ENCODE measurements at places on chromosomes 4 and X. TPM values are rescaled to one million over a fixed set of nuclear protein-coding genes. Genes with fewer than 3 reads are reported as not detected.

- no peak for DNase-seq
These were observed 64.0 kb upstream of the ACSL1 start for GRCh38 chr4:184889666-184890335.

DNA sequence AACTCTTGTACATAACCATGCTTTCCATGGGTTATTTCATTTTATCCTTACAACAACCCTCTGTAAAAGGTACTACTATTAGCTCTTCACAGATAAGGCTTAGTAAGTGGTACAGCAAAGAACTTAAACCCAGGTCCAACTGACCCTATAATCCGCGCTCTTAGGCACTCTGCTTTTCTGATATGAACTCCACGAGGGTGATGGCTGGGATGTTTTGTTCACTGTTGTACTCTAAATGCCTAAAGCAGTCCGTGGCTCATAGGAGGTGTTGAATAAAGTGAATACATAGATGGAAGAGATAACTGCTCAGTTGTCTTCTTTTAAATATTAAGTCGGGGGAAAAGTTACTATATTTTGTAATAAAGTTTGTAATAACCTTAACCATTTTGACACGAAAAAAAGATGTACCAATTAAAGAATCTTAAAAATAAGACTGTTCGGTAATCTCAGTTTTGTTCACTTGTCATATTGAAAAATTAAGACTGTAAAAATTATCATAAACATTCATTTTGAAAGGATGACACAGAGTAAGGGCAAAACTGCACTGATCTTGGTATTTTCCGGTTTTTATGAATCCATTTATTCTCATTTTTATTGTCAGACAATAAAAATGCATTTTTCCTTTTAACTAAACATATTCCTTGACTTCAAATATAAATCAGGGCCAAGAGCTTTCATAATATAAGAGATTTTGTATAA, 166.5 kb downstream of the FBXW7 start:
- no peak for DNase-seq

GRCh38 chr4:188127214-188127874, 11.9 kb upstream of the TRIML1 start:
- DNase-seq, result no peak

DNA sequence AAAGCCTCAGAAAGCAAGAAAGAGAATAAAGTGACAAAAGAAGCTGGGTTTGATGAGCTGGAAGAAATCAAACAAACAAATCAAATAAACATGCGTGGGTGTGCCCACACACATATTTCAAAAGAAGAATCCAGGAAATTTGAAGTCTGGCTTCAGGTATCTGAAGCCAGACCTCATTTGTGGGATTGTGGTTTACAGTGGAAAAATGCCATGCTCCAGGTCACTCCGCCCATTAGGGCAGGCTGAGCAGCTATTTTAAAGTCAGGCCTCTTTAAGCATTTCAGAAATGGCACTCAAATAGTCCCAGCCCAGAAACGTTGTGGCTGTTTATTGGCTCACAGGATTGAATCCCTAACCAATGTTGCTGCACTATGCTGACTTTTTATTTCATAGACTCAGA, 226.1 kb upstream of the F9 start:
- DNase-seq, result no peak

DNA sequence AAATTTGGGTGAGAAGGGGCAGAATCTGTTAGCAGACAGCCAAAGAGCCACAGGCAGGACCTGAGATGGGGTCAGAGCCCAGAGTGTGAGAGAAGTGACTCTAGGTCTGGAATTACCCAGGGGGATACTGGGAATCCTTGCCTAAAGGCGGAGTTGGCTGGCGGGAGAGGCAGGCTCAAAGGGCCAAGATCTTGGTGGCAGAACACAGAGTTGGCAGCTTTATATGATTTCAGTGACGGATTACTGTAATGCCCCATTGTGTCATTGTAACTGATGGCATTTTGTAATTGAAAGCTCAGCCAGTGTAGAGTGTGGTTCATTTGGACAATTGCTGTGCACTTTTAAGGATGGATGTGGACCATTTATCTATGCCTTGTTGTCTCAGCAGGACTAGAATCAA, 77.3 kb downstream of the SMIM20 start:
- DNase-seq, result no peak

The PAPSS1 gene
- 105 TPM for total RNA-seq

The PDE6B gene
- total RNA-seq, result 2.3 TPM

The CT83 gene
- not detected for total RNA-seq

The MAMLD1 gene
- 0.25 TPM for total RNA-seq

Measured in glutamatergic neuron (in vitro differentiated cells).